ENCODE measurements at places on chromosomes 11 and 22.

- DNase-seq, result no peak
Measured at GRCh38 chr11:11580841-11581411, 40.9 kb downstream of the GALNT18 start.

- no peak for DNase-seq
Measured at GRCh38 chr22:35367331-35367886, 13.5 kb upstream of the HMOX1 start.

GRCh38 chr11:75271730-75272129, 31.2 kb downstream of the TPBGL start:
- no peak for DNase-seq

DNA sequence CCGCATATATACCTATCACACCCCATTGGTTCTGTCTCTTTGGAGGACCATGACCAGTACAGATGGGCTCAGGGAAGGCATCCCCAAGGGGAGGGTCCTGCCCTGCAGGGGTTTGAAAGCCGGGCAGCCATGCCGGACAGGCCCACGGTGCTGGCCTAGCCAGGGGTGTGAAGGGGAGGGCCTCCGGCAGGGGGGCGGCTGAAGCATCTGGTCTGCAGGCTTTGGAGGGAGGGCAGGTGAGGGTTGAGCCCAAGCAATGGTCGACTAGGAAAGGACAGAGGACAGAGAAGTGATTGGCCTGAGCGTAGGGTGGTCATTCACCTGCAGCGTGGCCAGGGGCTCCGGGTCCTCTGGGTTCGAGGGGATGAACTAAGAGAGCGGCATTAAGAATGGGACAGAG, 11.2 kb upstream of the CTSD start:
- no peak for DNase-seq

DNA sequence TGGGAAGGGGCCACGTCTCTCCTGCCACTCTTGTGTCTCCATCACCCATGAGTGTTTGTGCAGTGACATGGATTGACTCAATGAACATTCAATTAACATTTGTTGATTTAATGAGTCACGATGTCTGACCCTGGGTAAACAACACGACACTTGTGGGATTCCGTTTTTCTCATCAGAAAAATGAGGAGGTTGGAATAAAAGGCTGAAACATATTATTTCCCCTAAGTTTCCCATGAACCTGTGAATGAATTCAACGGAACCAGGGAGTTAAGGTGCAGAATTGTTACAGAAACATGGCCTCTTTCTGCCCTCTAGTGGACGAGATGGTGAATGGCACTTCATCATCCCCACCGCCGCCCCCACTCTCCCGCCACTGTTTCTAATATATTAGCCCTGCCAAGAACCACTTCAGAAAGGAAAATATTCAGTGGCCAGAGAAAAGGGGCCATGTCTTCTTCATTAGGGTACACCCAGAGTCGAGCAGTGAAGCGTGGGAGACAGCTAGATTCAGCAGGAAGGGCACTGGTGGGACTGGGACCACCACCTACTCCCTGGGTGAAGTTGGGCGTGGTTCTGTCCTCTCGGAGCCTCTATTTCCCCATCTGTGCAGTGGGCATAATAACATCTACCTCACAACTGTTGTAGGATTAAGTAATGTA, 46.3 kb upstream of the SYT13 start:
- DNase-seq, result peak; percentile 52

DNA sequence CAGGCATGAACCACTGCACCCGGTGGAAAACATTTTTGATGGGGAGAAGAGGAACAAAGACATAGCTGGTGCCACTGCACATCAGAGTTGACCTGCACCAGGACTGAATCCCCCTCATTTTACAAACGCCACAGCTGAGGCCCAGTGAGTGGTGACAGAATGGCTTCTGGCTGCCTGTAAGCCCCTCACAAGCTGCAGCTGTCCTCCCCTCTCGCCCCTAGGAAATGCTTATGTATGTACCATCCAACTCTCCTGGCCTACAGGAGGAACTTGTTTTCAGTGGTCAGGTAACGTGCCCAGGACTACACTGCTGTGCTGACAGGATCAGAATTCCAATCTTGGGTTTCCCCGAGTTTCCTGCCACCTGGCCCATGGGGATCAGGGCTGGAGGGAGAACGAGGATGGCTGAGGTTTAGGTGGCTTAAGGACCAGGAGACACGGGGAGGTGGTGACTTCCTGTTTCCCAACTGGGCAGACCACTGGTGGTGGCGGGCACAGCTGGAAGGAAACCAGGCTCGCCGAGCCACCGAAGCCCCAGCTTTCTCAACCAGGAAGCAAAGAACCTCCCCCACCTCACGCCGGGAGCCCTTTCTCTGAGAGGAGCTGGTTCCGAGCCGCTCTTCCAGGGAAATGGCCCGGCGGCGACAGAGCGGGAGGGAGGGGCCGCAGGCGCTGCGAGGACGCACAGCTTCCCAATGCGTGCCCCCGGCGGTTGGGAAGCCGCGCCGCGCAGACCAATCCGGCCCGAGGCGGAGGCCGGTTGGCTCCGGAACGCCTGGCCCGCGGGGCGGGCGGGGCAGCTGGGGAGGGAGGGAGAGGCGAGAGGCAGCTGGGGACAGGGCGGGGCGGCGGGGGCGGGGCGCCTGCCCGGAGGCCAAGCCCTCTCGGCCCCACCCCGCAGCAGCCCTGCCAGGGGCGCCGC, 1.0 kb upstream of the LRFN4 start:
- DNase-seq, result peak; percentile 82

Data from CD4-positive, alpha-beta T cell treated with Interleukin-10 for 1 hour (primary cell).